ENCODE measurements at places on chromosomes 12 and 14. TPM values are rescaled to one million over a fixed set of nuclear protein-coding genes. Genes with fewer than 3 reads are reported as not detected.

GRCh38 chr12:9587987-9588600, 19.6 kb downstream of the KLRB1 start:
- no peak for DNase-seq

DNA sequence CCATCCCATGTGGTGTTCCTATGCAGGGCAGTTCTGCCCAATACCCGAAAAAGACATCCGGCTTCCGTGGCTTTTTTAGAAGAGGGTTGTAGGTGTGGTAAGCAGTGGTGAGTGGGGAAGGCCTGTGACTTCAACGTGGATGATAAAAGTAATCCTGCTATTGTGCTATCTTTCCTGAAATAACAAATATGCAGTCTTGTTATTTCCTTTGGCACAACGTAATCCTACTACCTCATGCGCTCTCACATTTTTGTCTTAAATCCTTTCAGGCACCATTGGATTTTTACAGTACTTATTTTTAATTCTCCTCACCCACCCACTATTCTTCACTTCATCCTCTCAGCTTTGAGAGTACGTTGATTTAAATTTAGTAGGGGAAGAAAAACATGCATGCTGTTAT, 96.8 kb downstream of the IPO8 start:
- no peak for DNase-seq

- DNase-seq = no peak
These were observed 144.2 kb downstream of the ESR2 start for GRCh38 chr14:64149921-64150320.

The DPPA3 gene
- not detected for total RNA-seq

The SIRT4 gene
- 1.4 TPM for total RNA-seq

The TPH2 gene
- not detected for total RNA-seq

DNA sequence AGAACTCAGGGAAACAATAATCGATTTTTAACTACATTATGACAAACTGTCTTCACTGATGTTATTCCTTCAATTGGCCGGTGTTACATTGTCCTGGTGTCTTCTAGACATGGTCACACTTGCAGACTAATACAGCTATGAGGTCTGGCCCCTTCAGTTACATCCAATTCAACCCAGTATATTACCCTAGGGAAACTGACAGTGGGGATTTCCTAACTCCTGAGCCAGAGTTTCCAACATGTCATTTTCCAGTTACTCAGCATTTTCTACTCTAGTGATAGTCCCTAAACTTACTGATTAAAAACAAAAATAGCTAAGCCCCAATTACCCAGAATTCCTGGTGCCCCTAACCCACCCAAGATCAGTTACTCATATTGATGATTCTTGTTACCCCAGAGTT, 21.1 kb downstream of the IFNG start:
- no peak for DNase-seq
